ENCODE measurements at places on chromosomes 7 and 10. TPM values are rescaled to one million over a fixed set of nuclear protein-coding genes. Genes with fewer than 3 reads are reported as not detected.
A peak's percentile ranks its signal among the peaks of the same experiment; 100 is the strongest.

DNA sequence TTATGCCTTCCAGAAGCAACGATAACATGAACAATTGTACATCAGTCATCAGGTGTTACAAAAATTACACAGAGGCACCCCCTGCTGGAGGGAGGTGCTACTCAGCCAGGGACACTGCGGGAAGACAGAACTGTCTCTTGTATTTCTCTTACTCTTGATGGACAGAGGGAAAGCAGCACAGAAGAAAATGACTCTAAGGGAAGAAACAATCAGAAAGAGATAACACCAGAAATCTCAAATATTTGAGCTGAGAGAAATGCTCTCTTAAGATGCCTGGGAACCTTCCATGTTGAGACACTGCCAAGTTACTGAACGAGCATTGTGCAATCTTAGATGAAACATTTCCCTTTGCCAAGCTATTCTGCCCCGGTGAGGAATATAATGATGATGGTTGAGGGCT lies 227.6 kb upstream of the NPSR1 start:
- H3K4me1 ChIP-seq, result no peaks in the 10 kb centered on the region
- H3K27ac ChIP-seq, result no peak overlapping the region
- H3K27me3 ChIP-seq, result no peaks in the 10 kb centered on the region
- no peak for DNase-seq
- H3K4me3 ChIP-seq, result no peak overlapping the region

DNA sequence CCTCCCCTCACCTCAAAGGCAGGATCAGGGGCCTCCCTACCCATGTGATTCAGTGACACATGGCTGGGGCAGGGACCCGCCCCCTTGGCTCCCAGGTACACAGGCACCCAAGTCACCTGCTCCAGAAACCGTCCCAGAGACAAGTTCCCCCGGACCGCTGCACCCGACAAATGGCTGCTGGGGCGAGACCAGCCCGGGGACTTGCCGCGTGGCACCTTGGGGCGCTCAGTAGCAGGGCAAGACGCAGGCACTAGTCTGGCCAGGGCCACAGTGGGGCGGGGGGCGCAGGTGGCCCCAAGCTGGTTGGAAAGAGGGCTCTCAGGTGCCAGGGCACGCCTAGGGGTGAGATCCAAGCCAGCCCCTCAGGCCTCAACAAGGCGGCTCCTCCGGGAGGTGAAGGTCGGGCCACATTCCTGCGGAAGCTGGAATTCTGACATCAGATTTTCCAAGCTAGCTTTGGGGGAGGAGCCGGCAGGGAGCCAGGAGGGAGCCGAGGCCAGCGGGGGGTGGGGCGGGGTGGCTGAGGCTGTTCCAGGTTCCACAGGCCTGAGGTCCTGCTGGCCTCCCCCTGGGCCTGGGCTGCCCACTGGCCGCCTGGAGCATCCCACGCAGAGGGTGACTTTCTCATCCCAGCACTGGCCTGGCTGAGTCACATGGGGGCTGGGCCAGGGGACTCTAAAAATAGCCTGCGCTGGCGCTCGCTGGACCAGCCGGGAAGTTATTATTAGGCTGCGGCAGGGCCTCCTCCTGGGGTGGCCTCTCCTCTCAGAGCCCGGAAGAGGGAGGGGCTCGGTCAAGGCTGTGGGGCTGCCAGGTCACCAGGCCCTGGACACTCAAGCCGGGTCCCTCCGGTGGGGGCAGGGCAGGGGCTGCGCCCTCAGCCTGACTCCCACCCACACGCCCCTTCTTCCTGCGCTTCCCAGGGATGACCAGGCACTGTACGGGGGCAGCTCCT lies 20.5 kb upstream of the INPP5A start:
- DNase-seq, result peak; percentile 98
- peak overlapping the region; percentile 13 for H3K4me3 ChIP-seq
- H3K36me3 ChIP-seq, result no peaks in the 10 kb centered on the region
- H3K4me1 ChIP-seq, result peaks cover 46% of the 10 kb centered on the region
- peak overlapping the region; percentile 96 for H3K27ac ChIP-seq

DNA sequence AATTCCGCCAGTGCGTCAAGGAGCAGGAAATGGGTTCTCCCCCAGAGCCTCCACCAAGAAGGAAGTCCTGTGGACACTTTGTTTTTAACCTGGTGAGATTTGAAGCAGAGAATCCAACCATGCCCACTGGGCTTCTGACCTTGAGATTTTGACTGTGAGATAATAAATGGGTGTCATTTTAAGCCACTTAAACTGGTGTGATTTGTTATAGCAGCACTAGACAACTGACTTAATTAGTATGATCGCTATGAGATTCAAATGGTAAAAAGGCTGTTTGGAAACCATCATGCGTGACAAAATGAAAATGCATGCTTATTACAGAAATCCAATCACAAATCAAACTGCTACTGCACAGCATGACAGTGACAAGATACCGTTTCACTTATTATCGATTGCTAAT lies 98.0 kb downstream of the ADAM12 start:
- no peak overlapping the region for H3K27ac ChIP-seq
- no peaks in the 10 kb centered on the region for H3K27me3 ChIP-seq
- DNase-seq, result no peak
- no peaks in the 10 kb centered on the region for H3K4me1 ChIP-seq

GRCh38 chr10:60870416-60870728 lies 73.6 kb downstream of the RHOBTB1 start:
- no peaks in the 10 kb centered on the region for H3K27me3 ChIP-seq
- H3K4me1 ChIP-seq, result no peaks in the 10 kb centered on the region
- H3K4me3 ChIP-seq, result no peak overlapping the region
- H3K36me3 ChIP-seq, result no peaks in the 10 kb centered on the region
- H3K27ac ChIP-seq, result no peak overlapping the region
- DNase-seq, result no peak

DNA sequence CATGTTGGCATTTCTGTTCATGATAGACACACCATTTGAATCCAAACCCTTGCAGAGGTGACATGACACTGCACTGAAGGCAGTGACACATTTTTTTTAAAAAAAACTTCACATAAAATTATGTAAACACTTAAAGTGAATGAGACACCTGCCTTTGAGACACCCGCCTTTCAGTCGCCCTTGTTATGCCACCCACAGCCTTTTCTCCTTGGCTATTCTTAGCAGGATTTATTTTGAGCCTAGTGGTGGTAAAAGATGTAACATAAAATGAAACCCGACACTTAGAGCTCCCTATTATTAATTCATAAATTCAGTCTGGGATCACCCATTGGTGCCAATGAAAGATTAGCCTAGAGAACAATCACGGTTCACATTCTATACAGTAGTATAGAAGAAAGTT lies 161.3 kb downstream of the DYNC1I1 start:
- no peaks in the 10 kb centered on the region for H3K4me1 ChIP-seq
- H3K4me3 ChIP-seq, result no peak overlapping the region
- no peaks in the 10 kb centered on the region for H3K36me3 ChIP-seq

The CPXM2 gene
- 16.4 TPM for total RNA-seq

DNA sequence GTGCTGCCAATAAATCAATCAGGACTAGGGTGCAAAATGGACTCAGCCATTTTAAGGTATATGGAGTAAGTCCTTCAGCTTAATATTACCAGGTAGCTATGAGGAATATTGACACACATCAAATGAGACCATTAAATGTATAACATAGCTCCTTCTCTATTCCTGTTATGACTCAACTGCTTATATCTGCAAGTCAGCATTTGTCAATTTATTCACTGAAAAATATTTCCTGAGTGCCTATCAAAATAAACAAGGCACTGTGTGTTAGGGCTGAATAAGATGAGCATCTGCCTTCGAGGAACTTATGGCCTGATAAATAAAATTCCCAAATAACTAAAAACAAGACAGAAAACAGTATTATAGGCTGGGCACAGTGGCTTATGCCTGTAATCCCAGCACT lies 113.8 kb downstream of the CDK6 start:
- no peaks in the 10 kb centered on the region for H3K4me1 ChIP-seq
- no peak overlapping the region for H3K27ac ChIP-seq
- no peak overlapping the region for H3K4me3 ChIP-seq
- H3K36me3 ChIP-seq, result no peaks in the 10 kb centered on the region
- DNase-seq, result no peak

The ENTPD7 gene
- 8.9 TPM for total RNA-seq

The ZNF22 gene
- total RNA-seq, result 78.1 TPM

The TMEM236 gene
- total RNA-seq, result 0.73 TPM

The VWDE gene
- total RNA-seq, result 23.2 TPM

DNA sequence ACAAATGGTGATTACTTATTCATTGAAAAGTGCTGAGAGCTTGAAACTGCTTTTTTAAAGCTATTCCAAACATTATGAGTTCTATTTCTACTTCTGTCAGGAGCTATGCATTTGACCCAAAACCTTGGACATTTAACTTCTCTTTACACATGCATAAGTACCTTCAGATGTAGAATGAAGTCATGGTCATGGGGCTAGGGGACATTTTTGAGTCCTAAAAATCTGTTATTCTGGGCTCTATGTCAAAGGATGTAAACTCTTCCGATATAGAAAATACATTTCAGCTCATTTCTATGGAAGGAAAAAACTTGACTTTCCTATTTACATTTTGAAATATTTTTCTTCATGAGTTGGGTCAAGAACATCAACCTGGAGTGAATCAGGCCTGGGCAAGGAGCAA lies 179.5 kb upstream of the CXCL12 start:
- no peak for DNase-seq
- no peak overlapping the region for H3K27ac ChIP-seq
- H3K4me1 ChIP-seq, result no peaks in the 10 kb centered on the region
- no peaks in the 10 kb centered on the region for H3K27me3 ChIP-seq
- no peak overlapping the region for H3K4me3 ChIP-seq

GRCh38 chr10:106925191-106925590 lies 239.3 kb downstream of the SORCS1 start:
- DNase-seq, result no peak
- no peak overlapping the region for H3K4me3 ChIP-seq
- no peaks in the 10 kb centered on the region for H3K36me3 ChIP-seq
- no peaks in the 10 kb centered on the region for H3K4me1 ChIP-seq
- no peak overlapping the region for H3K27ac ChIP-seq
- peaks cover 5% of the 10 kb centered on the region for H3K27me3 ChIP-seq

The TMEM176B gene
- total RNA-seq, result 27.6 TPM

GRCh38 chr10:122182308-122182707 lies 88.8 kb upstream of the BTBD16 start:
- H3K4me1 ChIP-seq, result no peaks in the 10 kb centered on the region
- no peaks in the 10 kb centered on the region for H3K36me3 ChIP-seq
- DNase-seq, result no peak

The TBXAS1 gene
- total RNA-seq, result 6.6 TPM

The PRPS1L1 gene
- total RNA-seq, result not detected

GRCh38 chr10:61964949-61965702 lies 63.6 kb downstream of the ARID5B start:
- no peak overlapping the region for H3K4me3 ChIP-seq
- no peaks in the 10 kb centered on the region for H3K4me1 ChIP-seq
- H3K27me3 ChIP-seq, result no peaks in the 10 kb centered on the region
- H3K36me3 ChIP-seq, result no peaks in the 10 kb centered on the region
- DNase-seq, result no peak

DNA sequence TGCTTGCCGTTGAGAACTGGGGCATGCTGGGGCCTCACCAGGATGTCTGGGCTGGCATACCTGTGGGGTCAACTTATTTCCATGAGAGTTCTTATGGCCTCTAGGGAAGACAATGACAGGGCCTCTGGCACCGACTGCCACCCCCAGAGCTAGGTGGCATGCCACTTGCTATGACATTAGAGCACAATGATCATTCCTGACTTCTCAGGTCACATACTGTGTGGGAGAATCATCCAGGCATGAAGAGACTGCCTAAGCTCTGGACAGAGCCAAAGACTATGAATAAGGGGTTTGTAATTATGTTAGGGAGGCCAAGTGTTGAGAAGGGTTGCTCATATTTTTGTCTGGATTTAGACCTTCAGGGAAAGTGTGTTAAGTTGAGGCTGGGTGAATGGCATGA lies 97.5 kb downstream of the PTPN20 start:
- no peak overlapping the region for H3K4me3 ChIP-seq
- no peaks in the 10 kb centered on the region for H3K36me3 ChIP-seq
- H3K27ac ChIP-seq, result no peak overlapping the region
- no peaks in the 10 kb centered on the region for H3K4me1 ChIP-seq
- no peak for DNase-seq

The SSC4D gene
- 0.37 TPM for total RNA-seq

DNA sequence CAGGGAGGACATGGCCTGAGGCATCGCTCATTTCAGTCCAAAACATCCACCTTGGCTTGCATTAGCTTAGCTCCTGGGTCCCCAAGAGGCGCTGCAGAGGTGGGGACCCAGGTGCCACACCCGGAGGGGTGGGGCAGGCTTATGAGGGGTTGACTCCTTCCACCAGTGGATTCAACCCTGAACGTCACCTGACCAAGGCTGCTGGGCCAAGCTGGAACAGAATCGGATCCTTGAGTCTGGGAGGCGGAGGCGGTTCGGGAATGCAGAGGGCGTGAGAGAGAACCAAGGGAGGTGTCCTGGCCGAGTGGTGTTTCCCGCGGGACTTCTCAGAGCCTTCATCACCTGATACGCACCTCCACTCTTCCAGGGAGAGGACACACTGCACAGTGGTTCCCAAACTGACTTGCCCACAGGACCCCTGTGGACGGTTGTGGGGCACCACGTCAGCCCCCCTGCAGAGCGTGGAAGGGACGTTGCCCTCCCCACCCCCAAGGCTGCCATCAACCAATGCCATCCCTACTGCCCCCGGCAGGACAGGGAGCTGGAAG lies 4.5 kb upstream of the MICALL2 start:
- H3K4me3 ChIP-seq, result no peak overlapping the region
- no peaks in the 10 kb centered on the region for H3K27me3 ChIP-seq
- H3K4me1 ChIP-seq, result no peaks in the 10 kb centered on the region
- DNase-seq, result no peak
- H3K27ac ChIP-seq, result no peak overlapping the region

GRCh38 chr10:11758527-11759236 lies 16.5 kb downstream of the ECHDC3 start:
- H3K27me3 ChIP-seq, result no peaks in the 10 kb centered on the region
- no peak for DNase-seq
- peak overlapping the region; percentile 71 for H3K27ac ChIP-seq
- H3K4me3 ChIP-seq, result no peak overlapping the region
- no peaks in the 10 kb centered on the region for H3K36me3 ChIP-seq

The FAS gene
- total RNA-seq, result 14.4 TPM

GRCh38 chr10:43692051-43692825 lies 43.6 kb upstream of the ZNF32 start:
- no peaks in the 10 kb centered on the region for H3K36me3 ChIP-seq
- no peaks in the 10 kb centered on the region for H3K4me1 ChIP-seq
- no peak for DNase-seq
- no peak overlapping the region for H3K4me3 ChIP-seq

The PIK3AP1 gene
- total RNA-seq, result 1.7 TPM

- peak overlapping the region; percentile 93 for H3K27ac ChIP-seq
- H3K36me3 ChIP-seq, result no peaks in the 10 kb centered on the region
- H3K4me3 ChIP-seq, result no peak overlapping the region
- no peaks in the 10 kb centered on the region for H3K27me3 ChIP-seq
Measured at GRCh38 chr10:31135171-31135570, 103.5 kb upstream of the ZNF438 start.

- H3K4me3 ChIP-seq, result no peak overlapping the region
- no peak for DNase-seq
- H3K27me3 ChIP-seq, result no peaks in the 10 kb centered on the region
- H3K4me1 ChIP-seq, result no peaks in the 10 kb centered on the region
- H3K36me3 ChIP-seq, result no peaks in the 10 kb centered on the region
- no peak overlapping the region for H3K27ac ChIP-seq
Measured at GRCh38 chr7:36127075-36127740, 25.8 kb upstream of the EEPD1 start.

The TMEM184A gene
- 0.29 TPM for total RNA-seq

- no peaks in the 10 kb centered on the region for H3K36me3 ChIP-seq
- no peak for DNase-seq
- H3K27ac ChIP-seq, result no peak overlapping the region
- no peaks in the 10 kb centered on the region for H3K27me3 ChIP-seq
Measured at GRCh38 chr7:80216996-80217842, 82.6 kb downstream of the GNAI1 start.

The CRPPA gene
- 4.9 TPM for total RNA-seq
